Stimulated activated CD8-positive, alpha-beta memory T cell treated with anti-CD3 and anti-CD28 coated beads, Interleukin-4, amount 100 ng/mL, for 24 hours (primary cell): ENCODE measurements at places on chromosomes 4 and X.

GRCh38 chrX:56066016-56066415 is 166.1 kb upstream of the KLF8 start:
- no peak for DNase-seq

DNA sequence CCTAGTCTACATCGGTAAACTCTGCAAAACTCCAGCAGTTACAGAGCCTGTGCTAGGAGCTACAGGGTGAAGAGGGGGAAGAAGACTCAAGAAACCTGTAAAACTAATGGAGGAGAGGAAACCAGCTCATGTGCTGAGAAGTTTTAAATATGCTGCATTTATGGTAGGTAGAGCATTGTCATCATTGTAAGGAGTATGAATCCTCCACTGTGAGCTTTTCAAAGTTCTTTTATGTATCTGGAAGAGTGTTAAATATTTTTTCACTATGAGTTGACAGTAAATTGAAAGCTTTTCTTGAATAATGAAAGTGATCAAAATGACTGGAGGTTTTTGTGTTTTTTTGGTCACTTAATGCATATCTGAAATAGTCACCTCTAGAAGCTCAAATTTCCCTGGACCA is 46.2 kb downstream of the SEPTIN11 start:
- no peak for DNase-seq

- no peak for DNase-seq
Measured at GRCh38 chrX:19864736-19865135, 22.7 kb downstream of the SH3KBP1 start.

DNA sequence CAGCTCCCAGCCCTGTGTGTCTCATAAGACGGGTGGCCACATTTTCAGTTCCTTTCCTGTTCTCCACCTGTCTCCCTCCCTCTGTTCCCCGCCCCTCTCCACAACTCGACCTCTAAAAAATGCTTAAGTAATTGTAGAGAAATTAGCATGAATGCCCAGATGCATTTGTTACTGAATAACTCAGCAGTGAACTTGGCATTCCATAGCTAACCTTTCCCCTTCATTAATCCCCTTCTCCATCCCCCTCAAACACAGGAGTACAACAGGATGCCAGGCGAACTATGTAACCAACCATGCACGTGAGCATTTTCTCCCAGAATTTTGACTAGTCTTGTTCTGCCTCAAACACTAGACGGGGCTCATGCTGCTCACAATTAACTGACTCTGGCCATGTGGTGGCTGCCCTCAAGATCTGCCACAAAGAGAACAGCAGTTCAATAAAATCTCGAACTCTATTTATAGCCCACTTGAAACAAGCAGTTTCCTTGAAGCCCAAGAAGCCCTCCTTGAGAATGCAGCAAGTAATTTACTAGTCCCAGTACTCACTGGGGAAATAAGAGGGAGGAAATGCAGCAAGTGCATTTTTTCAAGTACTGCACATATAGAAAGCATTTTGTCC is 351.2 kb downstream of the ARHGAP24 start:
- no peak for DNase-seq

- DNase-seq = no peak
Measured at GRCh38 chrX:29662759-29663503, 552.4 kb upstream of the MAGEB2 start.

- DNase-seq = no peak
Measured at GRCh38 chr4:106104276-106104675, 209.0 kb downstream of the NPNT start.

- no peak for DNase-seq
Measured at GRCh38 chrX:22800806-22801205, 199.0 kb upstream of the DDX53 start.

DNA sequence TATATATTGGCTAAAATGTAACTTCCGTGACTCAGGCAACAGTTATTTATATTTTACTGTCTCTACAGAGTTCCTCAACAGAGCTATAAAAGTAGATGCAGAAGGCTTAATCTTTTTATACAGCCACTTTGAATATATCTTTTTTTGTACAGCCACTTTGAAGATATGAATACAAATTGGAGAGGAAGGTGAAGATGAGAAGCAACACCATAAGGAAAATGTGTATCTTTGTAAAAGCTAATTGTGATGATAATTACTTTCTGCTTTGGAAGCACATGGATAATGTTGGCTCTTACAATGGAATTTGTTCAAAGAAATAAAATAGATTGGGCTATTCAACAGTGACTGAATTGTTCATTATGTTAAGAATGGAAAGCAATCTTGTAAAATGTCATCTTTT is 205.8 kb downstream of the ARAP2 start:
- no peak for DNase-seq

- no peak for DNase-seq
Measured at GRCh38 chr4:176817204-176817603, 24.5 kb upstream of the VEGFC start.

DNA sequence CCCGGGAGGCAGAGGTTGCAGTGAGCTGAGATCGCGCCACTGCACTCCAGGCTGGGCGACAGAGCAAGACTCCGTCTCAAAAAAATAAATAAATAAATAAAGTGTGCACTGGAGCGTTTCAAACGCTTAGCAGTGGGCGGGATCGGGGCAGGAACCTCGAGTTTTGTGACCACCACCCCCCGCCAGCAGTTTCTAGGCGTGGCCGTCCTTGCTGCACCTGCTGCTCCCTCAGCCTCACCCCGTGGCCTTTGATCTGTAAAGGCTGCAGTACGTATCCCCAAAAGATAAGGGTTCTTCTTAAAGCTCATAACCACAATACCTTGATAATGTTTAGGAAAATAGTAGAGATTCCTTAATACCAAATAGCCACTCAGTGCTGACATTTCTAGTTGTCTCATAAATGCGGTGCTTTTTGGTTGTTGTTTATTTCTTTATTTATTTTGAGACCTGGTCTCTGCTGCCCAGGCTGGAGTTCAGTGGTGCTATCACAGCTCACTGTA is 33.2 kb downstream of the PCGF3 start:
- DNase-seq = no peak

GRCh38 chrX:129540722-129541184 is 694 bp downstream of the OCRL start:
- no peak for DNase-seq

DNA sequence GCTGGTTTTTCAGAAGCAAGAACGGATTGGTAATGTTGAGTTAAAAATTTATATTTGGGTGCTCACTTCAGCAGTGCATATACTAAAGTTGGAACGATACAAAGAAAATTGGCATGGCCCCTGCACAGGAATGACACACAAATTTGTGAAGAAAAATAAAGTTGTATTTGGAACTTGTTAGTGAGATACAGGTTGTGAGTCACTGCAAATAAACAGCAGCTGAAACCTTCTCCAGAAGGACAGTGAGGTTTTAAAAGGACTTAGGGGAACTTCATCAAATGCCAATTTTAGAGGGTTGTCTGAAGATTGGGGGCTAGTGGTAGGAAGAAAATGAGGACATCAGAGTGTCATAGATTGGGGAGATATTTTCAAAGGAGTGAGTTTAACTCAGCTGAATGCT is 79.7 kb upstream of the ELOVL6 start:
- DNase-seq = no peak

DNA sequence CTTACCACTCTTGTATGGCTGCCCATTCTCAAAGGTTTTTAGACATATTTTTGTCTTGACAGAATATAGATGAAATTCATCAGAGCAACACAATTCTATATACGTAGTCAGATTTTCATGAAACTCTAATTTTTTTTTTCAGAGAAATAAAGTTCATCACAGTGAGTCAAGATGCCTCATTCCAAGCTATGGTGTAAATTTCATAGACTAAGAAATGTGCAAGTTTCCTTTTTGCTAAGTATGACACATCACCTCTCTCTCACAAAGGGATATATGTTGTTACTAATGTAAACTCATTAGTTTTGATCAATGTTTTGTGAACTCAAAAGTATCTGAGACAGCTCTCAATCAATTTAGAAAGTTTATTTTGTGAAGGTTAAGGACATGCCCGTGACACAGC is 60.4 kb upstream of the ATXN3L start:
- no peak for DNase-seq
